ENCODE measurements at places on chromosomes 11 and 22.

- DNase-seq, result no peak
Measured at GRCh38 chr11:96049426-96049825, 125.5 kb upstream of the MTMR2 start.

DNA sequence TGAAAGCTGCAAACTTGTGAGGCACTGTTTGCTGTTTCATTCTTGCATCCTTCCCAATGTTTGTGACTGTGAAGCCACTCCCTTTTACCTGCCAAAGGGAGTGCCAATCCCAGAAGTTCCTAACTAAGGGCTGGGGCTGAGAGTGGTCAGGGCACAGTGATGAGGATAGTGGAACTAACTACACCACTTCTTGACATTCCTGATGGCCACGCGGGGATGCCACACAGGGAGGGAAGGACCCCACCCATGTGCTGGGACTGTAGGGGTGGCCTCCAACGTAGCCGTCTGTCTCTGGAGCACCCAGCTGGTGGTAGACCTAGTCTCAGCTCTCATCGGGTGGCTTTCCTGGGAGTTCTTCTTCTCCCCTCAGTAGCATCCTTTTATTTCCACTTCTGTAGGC is 335.5 kb downstream of the CADM1 start:
- no peak for DNase-seq

- DNase-seq, result peak; percentile 60
Measured at GRCh38 chr11:79675081-79675480, 234.3 kb upstream of the TENM4 start.

DNA sequence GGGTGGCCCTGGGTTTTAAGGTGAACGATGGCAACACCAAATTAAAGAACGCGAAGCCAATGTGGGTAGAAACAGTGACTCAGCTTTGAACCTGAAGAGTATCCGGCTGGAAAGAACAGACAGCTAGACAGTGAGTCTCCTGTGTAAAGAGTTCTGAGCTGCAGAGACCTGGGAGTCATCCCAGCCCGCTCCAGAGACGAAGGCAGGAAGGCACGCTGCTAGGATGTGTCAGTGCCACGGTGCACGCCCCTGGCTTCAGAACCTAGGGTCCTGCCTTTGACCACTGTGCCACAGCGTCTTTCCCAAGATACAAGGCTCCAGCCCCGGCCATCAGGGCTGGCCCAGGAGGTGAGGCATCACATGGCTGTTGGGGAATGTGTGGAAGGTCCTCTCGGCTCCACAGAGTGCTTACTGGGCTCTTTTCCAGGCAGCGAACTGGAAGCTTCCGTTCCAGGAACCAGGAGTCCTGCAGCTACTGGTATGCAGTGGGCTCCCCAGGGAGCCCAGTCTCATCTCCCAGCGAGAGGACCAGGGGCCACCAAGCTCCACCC is 29.9 kb downstream of the LRFN4 start:
- no peak for DNase-seq

GRCh38 chr22:29030618-29031226 is 30.9 kb downstream of the C22orf31 start:
- no peak for DNase-seq

DNA sequence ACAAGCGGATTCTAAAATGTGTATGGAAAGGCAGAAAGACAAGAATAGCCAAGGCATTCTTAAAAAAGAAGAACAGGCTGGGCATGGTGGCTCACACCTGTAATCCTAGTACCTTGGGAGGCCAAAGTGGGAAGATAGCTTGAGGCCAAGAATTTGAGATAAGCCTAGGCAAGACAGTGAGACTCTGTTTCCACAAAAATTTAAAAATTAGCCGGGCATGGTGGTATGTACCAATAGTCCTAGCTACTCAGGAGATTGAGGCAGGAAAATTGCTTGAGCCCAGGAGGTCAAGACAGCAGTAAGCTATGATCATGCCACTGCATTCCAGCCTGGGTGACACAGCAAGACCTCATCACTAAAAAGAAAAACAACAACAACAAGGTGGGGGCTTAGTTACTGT is 46.0 kb upstream of the PPP2R1B start:
- no peak for DNase-seq

- no peak for DNase-seq
Measured at GRCh38 chr11:103494491-103494890, 385.3 kb downstream of the DYNC2H1 start.

All from epithelial cell of prostate (primary cell).